D341Med (cell line): ENCODE measurements at places on chromosomes 7 and 10.

DNA sequence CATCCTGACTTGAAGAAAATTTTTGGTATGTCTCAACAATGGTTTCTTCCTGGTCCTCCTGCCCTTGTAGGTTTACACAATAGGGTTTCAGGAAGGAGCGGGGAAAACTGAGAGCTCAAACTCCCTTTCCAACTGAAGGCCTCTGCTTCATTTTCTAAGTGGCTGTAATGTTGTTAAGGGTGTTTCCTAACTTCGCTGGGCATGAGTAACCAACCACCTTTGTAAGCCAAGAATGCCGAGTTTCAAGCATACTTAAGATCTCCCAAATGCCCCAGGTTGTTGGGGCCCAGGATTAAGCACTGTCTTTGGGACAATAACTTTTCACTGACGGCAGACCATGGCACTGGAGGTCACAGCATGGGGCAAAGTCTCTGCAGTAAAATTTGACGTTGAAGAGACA lies 33.6 kb upstream of the DRGX start:
- DNase-seq: no peak

DNA sequence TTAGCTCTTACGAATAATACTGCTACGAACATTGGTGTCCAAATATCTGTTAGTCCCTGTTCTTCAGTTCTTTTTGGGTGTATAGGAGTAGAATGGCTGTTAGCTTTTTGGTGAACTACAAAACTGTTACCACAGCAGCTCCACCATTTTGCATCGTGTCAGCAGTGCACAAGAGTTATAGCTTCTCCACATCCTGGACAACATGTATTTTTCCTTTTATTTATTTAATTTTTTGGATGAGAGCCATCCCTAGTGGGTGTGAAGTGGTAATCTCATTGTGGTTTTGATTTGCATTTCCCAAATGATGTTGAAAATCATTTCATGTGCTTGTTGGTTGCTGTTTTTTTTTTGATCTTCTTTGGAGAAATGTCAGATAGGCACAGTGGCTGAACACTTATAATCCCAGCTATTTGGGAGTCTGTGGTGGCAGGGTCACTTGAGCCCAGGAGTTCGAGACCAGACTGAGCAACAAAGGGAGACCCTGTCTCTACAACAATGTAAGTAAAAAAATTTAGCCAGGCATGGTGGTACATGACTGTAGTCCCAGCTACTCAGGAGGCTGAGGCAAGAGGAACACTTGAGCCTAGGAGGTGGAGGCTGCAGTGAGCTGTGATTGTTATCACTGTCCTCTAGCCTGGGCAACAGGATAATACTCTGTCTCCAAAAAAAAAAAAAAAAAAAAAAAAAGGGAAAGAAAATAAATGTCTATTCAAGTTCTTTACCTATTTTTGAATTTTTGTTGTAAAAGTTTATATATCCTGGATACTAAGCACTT lies 31.7 kb downstream of the TRIM24 start:
- no peak for DNase-seq

DNA sequence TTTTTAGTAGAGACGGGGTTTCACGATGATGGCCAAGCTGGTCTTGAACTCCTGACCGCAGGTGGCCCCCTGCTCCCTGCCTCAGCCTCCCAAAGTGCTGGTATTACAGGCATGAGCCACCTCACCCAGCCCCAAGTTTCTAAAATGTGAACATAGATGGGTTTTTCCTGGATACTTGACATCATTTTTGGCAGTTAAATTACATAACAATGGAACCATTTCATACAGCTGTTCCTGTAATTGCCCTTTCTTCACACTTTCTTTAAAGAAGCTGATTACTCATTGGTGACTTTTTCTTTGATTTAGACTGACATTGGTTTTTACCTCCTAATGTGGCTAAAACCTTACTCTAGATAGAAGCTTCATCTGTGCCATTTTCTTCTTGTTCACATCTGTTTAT lies 5.9 kb downstream of the ZKSCAN1 start:
- DNase-seq: no peak

DNA sequence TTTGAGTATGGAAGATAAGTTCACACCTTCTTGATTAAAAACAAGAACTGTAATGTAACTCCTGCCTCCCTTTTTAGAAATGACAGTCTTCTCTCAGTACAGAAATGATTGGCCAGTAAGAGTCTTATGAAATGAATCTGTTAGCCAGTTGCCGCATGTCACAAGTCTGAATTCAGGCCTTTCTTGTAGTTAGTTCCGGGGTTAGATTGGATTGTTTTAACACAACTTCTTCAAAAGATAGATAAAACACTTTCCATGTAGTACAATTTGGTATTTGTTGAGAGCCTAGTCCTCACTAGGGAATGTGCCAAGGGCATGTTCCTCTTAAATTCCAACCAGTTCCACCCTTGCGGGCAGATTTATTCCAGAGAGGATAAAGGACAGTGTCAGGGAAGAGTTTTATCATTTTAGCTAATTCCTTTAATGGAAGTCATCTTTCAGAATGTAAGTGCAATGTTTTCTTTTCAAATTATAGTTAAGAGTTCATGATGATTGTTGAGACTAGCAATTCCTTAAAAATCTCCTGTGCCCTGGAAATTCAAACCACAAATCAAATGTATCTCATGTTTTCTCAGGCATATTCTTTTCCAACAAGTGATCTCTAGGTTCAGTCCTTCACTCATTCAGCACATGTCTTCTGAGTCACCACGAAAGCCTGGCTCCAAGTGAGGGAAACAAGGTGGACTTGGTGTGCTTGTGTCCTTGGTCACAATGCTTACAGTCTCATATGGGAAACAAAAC lies 4.1 kb downstream of the FHIP2A start:
- no peak for DNase-seq

DNA sequence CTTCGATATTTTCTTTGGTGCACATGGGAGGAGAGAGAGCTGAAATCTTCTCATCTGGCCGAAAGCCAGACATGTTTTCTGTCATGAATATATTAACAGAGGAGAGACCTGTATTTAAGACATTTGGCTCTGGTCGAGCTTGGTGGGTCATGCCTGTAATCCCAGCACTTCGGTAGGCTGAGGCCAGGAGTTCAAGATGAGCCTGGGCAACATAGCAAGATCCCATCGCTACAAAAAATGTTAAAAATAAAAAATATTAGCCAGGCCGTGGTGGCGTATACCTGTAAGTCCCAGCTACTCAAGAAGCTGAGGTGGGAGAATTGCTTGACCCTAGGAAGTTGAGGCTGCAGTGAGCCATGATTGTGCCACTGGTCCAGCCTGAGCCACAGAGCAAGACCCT lies 21.9 kb upstream of the GATA3 start:
- DNase-seq: no peak

GRCh38 chr10:30749385-30749784 lies 119.8 kb upstream of the LYZL2 start:
- DNase-seq: no peak

DNA sequence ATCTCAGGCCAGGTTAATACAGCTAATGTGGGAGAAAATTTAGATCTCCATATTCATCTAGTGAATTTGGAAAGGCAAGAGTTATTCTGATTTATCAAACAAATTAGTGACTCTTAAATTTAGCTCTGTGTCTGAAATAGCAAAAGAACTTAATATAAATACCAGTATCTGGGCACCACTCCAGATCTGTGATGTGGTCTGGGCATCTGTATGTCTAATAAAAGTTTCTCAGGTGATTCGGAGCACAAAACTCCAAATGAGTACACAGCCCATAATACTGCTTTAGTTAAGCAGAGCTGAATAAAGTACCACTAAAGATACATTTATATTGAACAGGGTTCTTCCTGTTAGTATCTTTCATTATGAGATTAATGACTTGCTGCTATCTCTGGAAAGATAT lies 261.4 kb downstream of the BAMBI start:
- DNase-seq: no peak

DNA sequence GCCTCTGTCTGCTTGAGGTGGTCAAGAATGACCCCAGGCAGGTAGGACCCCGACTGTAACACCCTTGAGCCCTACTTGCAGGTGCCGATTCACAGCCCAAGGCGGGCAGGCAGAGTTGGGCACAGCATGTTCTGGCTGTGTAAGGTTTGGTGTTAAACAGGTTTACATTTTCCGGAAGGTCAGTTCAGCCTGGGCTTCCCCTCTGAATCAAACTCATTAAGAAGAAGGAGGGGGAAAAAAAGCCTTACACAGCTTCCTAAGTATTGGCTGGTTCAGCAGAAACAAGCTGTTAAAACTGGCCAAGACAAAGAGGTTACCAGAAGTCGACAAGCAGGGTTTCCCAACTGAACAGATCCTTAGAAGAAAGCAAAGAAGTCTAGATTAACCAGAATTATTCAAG lies 132.7 kb downstream of the PRPF18 start:
- no peak for DNase-seq
